HuH-7.5 (cell line): ENCODE measurements at places on chromosomes 11 and 22.

DNA sequence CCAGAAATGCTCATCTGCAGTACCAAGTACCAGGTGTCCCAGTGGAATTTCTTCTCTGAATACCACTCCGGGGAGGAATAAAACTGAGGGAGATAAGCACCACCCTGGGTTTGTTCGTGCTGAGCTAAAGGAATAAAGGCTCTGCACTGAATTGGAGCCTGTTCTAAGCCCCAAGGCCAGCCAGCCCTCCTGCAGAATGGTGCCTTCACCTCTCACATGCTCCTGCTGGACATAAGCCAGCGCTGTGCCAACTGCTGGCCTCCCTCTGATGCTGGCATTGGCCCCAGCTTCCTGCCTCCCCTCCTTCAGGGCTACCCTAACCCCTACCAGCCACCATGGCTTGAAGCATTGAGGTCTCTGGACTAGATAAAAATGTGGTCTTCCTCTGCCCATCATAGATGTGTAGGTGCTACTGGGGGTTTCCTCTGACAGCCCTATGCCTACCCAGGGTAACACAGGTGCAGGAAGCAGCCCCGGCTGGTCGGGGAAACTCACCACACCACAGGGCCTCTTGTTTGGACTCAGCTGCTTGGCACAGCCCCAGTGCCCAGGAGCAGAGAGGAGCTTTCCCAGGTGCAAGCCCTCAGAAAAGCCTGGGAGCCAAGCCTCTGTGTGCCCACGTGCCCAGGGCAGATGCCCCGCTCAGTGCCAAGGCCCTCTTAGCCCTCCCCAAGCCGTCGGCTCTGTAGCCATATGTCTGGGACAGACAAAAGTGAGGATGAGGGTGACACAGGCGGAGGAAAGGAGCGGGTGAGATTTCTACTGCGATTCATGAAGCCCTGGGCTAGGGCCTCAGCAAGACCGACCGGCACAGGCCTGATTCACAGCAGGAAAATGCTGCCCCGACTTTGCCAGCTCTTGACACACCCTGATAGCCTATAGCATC lies 34.1 kb upstream of the JAM3 start:
- no peak for DNase-seq

GRCh38 chr11:110366291-110366690 lies 63.5 kb upstream of the FDX1 start:
- DNase-seq: no peak

GRCh38 chr11:126217491-126217890 lies 5.9 kb downstream of the FAM118B start:
- no peak for DNase-seq

DNA sequence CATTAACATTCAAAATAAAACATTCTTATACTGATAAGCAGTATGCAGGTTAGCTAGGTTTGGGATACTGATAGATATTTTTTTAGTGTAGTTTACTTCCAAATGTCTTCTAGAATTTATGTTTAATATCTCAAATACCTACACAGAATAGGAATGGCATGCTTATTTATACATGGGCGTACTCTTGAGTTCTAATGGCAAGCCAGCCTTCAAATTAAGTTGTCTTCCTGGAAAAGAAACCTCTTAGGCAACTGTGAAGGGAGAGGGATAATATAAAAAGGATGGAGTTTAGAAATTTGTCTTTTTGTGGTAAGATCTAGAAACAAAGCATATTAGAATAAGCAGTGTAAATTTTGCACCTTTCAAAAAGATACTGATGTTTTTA lies 65.4 kb downstream of the MTMR3 start:
- DNase-seq: no peak

- no peak for DNase-seq
These were observed 197.2 kb upstream of the PITPNB start for GRCh38 chr22:28116219-28116673.

GRCh38 chr22:43094085-43094484 lies 4.9 kb upstream of the TTLL1 start:
- no peak for DNase-seq

- no peak for DNase-seq
These were observed 63.8 kb downstream of the RBX1 start for GRCh38 chr22:41015003-41015402.

- DNase-seq: no peak
These were observed 1.9 kb downstream of the PKP3 start for GRCh38 chr11:395866-396265.

DNA sequence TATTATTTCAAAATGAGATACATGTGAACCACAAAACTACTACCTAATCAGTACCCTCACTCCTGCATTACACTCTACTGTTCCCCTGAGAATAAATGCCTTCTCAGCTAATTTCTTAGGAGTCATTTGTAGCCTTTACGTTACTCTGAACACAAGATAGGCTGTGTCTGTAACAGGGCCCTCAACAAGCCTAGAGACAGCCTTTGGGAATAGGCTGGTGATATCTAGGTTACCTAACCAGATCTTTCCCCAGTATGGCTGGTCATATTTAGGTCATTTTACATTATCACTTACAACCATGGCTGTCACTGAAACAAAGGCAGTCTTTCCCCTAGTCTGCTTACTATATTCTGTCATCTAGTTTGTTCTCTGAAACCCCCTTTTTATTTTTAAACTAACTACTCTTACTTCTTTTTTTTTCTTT lies 14.2 kb downstream of the ATM start:
- no peak for DNase-seq

GRCh38 chr22:26460202-26460601 lies 23.4 kb downstream of the HPS4 start:
- no peak for DNase-seq

- no peak for DNase-seq
These were observed 199.9 kb downstream of the MAML2 start for GRCh38 chr11:96143041-96143521.

- no peak for DNase-seq
These were observed 24.7 kb downstream of the PC start for GRCh38 chr11:66933531-66933930.

- DNase-seq: no peak
These were observed 39.7 kb downstream of the FLI1 start for GRCh38 chr11:128733440-128734102.

- DNase-seq: no peak
These were observed 37.3 kb downstream of the RRP8 start for GRCh38 chr11:6565988-6566703.

- DNase-seq: no peak
These were observed 21.4 kb downstream of the RGL4 start for GRCh38 chr22:23712256-23712655.

GRCh38 chr11:64406221-64406946 lies 47.4 kb downstream of the RPS6KA4 start:
- no peak for DNase-seq

DNA sequence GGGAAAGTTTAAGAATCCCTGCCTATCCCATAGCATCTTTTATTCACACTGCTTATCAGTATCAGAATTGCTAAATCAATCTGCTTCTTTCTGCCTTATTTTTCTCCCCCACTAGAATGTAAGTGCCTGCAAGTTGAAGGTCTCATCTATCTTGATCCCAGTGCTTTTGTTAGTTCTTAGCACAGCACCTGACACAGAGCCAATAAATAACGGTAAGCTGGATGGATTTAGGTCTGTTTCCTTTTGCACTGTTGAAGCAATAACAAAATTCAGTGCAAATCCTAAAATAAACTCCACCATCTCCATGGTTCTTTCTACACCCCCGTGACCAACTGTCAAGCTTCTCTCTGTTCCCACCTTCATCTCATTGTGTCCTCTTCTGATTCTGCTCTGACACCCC lies 36.7 kb upstream of the CD44 start:
- DNase-seq: no peak

- DNase-seq: no peak
These were observed 114.4 kb upstream of the API5 start for GRCh38 chr11:43197379-43197778.

DNA sequence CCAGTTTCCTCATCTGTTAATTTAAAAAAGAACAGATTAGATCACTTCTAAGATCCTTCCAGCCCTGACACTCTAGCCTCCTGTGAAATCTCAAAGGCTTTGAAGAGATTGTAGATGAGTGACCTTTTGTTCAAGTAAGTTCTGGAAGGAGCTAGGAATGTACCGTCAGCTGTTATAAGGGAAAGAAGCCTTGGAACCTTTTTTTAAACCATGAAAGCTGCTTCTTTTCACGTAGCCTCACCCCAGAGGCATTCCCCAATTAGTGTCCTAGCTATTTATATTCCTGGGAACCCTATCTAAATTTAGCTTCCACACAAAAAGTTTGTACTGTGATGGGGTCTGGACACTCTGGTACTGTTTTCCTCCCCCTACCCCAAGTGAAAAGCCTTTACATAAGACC lies 35.8 kb upstream of the SLN start:
- no peak for DNase-seq

DNA sequence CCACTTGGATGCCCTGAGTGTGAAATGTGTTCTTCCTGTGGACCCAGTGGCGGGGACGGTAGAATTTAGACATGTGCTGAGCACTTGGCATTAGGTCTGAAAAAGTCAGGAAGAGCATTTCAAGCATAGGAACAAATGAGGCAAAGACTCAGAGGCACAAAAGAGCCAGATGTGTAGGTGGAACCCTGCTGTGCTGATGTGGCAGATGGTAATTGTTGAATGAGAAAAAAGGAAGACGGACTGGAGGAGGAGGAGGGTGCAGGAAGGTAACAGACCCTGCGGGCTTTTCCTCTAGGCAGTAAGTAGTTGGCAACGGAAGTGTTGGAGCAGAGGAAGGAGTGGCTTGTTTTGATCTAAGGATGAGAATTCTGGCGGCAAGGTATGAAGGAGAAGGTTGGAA lies 985.8 kb downstream of the TBC1D22A start:
- no peak for DNase-seq

DNA sequence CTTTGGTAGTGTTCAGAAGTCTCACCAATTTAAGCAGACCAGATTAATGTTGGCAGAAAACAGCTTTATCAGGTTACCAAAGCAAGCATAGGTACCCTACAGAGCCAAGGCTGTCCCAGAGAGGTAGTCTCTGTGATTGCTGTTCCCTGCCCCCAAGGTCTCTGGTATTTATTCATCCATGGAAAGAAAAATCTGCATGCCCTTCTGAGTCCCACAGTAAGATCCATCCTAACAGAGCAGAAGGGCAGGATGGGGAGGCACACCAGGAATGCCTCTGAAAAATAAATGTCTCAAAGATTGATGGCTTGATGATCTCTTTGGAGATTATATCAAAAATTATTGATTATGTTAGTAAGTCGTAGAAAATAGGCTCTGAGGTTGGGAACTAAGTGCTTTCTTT lies 122.8 kb downstream of the FAT3 start:
- DNase-seq: no peak

- DNase-seq: no peak
These were observed 3.7 kb upstream of the PACSIN2 start for GRCh38 chr22:43018615-43019014.

GRCh38 chr11:31237819-31238760 lies 131.4 kb downstream of the DCDC1 start:
- no peak for DNase-seq

- DNase-seq: no peak
These were observed 76.0 kb downstream of the MYEOV start for GRCh38 chr11:69369945-69370344.

GRCh38 chr22:40853333-40853732 lies 3.1 kb downstream of the ST13 start:
- DNase-seq: no peak

DNA sequence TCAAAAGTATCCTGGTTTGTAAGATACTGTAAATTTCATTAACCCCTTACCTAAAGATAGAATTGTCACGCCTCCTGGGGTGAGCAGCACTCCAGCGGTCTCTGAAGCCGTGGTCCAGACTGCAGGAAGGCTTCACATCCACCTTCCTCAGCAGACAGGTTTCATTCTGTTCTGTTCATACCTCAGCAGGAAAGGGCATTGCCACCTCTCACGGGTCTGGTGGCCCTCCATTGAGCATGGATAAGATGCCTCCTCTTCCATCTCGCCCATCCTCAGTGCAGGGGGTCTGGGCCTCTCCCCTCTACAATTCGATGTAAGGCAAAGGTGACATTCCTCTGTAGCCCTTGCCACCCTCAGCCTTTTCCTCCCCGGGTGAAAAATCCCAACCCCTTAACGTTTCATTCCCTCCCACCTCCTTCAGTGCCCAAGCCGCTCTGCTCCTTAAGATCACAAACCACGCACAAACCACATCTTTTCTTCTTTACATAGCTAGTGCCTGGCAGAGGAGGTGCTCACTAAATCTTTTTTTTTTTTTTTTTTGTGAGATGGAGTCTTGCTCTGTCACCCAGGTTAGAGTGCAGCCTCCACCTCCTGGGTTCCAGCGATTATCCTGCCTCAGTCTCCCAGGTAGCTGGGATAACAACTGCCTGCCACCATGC lies 28.5 kb downstream of the RPUSD4 start:
- DNase-seq: no peak

DNA sequence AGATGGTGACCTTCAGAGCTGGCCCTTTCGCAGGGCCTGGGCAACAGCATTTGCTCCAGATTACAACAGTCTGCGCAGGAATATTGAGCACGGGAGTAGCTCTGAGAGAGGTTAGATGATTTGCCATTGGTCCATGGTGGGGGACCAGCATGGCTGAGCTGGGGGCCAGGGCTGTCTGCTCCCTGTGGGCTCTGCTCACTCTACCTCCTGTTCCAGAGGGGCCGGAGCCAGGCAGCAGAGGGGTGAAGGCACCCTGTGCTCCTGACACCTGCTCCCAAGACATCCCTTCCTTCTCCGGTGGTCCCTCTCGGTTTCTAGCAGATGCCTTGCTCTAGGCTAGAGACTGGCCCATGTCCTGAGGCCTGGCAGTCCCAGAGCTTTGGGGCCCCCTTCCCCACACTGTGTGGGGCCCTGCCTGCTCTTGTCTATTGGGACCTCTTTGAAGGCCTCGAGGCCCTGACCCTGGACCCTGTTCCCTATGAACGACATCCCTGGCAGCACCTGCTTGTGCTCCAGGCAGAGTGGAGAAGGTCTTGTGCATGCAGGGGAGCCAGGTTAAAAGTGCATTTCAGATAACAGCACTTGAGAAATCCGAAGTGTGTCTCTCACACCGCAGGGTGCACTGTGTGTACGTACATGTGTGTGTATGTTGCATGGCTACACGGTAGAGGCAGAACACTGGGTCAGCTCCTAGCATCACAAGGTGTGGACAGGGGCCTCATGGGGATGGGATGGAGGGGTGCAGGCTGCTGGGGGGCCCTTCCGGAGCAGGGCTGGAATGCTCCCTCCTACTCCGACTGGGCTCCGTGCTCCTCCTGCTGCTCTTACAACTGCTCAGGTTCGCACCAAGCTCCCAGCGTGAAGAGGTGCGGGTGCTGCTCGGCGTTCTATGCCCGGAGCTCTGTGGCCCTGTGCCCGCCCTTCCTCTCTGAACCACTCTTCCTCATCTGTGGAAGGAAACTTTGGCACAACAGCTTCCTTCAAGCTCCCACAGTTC lies 123.3 kb upstream of the B3GAT1 start:
- DNase-seq: no peak

DNA sequence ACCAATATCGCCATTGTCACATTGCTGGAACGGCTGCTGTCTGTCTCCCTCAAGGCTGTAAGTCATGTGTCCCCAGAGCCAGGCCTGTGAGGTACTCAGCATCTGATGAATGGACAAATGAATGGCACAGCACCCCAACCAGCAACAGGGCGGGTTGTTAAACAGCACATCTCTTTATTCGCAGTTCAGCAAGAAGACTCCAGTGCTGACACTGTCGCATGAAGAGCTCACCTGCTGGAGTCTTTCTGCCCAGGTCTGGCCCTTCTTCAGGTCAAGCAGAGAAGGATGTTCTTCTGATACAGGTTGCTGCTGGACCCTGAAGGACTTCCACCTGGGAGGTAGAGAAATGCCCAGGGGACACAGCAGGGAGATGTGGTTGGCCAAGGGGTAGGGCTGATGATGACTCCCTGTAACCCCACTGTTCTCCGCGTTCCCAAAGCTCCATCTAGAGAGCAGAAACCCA lies 4.8 kb downstream of the SPATA19 start:
- no peak for DNase-seq

GRCh38 chr11:14203321-14203720 lies 155.7 kb downstream of the RRAS2 start:
- DNase-seq: no peak
